ENCODE measurements at places on chromosomes 4 and X.

DNA sequence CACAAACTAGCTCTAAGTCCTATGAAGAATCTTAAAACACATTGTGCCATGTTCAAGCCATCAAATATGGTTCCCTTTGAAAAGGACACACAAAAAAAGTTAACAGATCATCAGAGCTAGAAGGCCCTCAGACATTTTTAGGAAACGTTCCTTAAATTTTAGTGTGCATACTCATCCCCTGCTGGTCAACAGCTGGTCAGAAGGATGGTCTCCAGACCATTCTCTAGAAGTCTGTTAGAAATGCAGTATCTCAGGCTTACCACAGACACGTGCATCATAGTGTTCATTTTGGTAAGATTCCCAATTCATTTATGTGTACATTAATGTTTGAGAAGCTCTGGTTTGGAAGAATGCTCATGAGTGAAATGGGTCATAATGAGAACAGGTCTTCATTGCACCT, 523.1 kb downstream of the INPP4B start:
- DNase-seq = no peak

GRCh38 chr4:168257768-168258167, 60.8 kb downstream of the DDX60 start:
- DNase-seq = no peak

- DNase-seq = no peak
Observed at GRCh38 chr4:20639346-20639745, 60.9 kb upstream of the PACRGL start.

GRCh38 chr4:167614866-167615265, 380.6 kb upstream of the SPOCK3 start:
- no peak for DNase-seq

DNA sequence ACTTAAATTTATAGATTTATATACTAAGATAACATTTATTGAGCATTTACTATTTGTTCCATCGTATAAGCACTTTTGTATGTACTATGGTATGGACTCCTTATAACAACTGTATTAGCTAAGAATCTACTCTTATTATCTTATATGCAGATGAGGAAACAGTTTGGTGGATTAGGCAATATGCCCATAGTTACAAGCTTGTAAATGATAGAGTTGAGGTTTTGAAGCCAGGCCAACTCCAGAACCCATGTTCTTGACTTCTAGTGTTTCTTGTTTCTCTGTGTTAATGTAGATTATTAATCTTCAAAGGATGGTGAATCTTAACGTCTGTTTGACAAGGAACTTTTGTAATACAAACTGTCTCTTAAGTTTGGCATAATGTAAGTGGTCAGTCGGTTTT, 71.3 kb downstream of the STIM2 start:
- DNase-seq = no peak

GRCh38 chr4:114393295-114394038, 205.1 kb upstream of the UGT8 start:
- DNase-seq = no peak

DNA sequence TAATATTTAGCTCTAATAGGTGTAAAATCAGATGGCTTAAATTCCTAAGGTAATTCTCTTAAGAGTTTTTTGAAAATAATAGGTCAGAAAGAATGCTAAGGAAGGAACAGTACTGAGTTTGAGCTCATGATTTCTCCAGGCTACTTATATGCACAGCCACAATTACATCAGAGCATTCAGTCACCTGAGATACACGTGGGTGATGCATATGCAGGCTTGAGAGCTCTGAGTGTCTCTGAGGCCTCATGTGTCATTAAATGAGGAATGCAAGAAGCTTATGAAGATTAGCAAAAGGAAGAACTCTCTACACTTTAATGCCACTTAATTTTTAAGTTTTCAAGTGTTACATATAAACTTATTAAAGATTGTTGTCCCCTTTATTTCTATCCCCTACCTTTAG, 124.0 kb upstream of the STIM2 start:
- DNase-seq = no peak

DNA sequence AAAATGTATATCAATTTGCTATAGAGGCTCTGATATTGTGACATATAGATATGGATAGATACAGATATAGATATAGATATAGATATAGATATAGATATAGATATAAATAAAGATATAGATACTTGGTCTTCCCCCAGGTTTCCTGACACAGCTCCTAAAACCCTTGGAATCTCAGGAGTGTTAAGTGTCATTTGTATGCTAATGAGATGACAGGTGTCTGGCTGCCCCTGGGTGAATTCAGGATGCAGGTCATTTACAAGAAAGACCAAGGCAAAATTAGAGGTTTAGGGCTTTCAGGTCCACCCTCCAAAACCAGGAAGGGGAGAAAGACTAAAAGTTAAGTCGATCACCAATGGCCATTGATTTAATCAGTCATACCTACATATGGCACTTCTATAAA, 1034.8 kb downstream of the PDHA2 start:
- DNase-seq = no peak

DNA sequence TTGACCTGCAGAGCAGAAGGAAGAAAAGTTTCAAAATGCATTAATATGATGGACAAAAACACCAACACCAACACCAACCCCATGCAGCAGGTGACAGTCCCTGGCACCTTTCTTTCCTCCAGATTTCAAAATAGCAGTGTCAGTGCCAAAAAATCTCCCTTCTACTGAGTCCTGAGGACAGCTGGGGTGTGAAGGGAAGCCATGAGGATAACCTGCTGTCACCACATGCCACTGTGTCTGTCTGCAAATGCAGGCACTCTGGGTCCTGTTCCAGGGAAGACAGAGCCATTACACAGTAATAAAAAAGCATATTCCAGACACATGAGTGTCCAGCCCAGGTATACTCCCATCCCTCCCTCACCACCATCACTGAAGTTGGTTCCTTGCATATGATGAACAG, 187.5 kb downstream of the BMP15 start:
- no peak for DNase-seq

DNA sequence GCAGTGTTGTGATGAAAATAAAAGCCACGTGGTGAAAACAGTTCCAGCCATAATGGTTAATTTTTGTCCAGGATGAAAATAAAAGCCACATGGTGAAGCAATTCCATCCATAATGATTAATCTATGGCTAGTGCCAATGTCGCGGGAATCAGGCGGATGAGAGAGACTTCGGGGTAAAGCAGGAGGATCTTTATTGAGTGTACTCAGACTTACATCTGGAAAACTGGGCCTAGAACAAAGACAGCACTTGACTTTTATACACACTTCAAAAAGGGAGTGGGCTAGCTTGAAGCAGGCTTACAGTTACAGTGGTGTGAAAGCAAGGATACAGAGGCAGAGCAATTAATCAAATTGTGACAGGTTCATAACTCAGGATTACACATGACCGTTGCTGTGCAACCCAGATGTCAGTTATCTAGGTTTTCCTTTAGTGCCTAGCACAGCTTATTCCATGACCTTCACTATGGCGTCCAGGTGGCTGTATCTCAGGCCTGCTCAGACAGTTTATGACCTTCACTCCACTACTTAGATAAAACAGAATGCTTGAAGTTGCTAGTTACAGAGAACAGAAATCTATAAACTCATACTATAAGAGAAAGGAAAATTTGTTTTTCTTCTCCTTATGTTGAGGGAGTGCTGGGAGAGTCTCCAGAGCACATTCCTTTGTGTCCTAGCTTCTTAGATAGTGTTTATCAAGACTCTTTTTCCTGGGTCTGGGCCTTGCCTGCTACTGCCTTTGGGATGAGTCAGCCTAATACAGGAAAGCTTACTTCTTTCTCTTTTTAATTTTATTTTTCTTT, 5.9 kb upstream of the PLA2G12A start:
- DNase-seq = no peak

GRCh38 chr4:76607266-76607799, 172.3 kb downstream of the SHROOM3 start:
- DNase-seq = peak; percentile 56

GRCh38 chrX:136063340-136064079, 78.3 kb downstream of the SLC9A6 start:
- DNase-seq = no peak

DNA sequence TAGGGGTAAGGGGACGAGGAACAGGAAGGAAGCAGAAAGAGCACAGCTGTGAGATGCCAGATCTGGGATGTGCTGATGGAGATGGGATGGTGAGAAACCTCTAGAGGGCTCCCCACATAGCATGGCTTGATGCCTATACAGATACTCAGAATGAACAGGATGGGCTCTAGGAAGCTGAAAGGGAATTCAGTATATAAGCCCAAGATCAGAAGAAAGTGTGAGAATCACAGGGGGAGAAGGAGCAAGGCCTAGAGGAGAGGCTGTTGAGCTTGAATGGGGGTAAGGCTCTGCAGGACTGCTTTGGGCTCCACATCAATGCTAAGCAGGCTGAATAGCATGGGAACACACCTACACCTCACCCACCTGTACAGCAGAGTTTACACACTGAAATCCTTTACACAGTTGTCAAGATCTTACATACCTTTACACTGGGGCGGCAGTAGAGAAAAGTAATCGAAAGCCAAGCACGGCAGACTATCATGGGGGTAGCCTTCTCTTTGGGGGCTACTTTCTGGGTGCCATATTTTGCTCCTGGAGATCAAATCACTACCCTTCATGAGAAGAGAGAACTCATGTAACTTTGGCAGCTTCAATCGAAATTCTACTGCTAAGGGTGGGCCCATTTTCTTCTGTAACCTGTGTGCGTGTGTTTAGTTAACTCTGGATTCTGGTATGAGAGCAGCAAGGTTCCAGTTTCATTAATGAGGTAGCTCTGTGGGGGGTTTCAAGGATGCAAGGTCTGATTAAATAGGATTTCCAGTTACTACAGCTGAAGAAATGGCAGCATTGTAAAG, 30.6 kb downstream of the HOPX start:
- DNase-seq = no peak

- no peak for DNase-seq
Observed at GRCh38 chrX:86171366-86171765, 23.1 kb downstream of the DACH2 start.

- DNase-seq = no peak
Observed at GRCh38 chr4:41264212-41264611, 7.5 kb downstream of the UCHL1 start.

DNA sequence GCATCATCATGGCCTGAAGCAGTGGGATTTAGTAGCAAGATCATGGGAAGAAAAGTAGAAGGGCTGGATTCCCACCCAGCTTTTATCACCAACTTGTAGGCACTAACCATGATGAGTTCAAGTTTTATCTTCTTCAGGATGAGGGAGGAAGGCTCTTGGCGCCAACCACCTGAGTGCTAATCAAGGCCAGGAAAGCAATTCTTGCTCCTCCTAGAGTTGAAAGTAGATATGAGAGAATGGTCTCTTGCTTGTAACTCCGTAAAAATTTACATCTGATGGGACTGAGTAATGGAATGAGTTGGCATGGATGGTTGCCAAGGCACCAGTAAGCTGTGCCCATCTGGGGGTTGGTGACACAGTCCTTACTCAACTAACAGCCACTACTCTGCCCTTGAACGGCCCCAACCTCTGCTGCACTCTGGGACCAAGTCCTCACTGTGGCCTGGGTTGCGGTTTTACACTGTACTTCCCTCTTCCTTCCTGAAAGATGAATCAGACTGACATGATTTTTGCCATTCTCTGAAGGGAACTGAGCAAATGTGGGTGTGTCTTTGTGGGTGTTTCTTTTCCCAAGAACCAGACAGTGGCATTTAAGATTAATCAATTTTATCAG, 39.4 kb upstream of the NDP start:
- DNase-seq = no peak

DNA sequence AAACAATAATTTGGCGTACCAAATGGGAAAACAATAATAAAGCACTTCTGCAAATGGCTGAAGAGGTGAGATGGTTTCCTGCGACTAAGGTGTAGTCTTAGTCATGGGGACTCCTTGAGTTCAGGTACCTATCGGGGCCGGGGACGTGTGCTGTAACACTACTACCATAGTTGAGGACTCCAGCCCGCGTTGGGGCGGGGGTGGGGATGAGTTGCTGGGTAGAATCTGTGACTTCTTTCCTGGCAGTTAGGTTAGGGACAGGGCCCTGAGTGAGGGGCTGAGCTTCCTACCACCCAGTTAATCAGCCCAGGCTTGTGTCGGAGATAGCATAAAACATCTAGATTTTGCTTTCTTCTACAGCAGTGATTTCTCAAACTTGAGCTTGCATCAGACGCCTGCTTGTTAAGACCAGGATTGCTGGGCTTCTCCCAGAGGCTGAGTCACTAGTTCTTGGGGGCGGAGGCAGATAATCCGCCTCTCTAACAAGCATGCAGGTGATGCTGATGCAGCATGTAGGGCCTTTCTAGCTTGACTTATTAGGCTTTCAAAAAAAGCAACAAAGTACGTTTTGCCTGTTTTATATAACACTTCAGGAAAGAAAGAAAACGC, 30.2 kb downstream of the RBBP7 start:
- no peak for DNase-seq
